ENCODE measurements at places on chromosomes 2 and 18.

DNA sequence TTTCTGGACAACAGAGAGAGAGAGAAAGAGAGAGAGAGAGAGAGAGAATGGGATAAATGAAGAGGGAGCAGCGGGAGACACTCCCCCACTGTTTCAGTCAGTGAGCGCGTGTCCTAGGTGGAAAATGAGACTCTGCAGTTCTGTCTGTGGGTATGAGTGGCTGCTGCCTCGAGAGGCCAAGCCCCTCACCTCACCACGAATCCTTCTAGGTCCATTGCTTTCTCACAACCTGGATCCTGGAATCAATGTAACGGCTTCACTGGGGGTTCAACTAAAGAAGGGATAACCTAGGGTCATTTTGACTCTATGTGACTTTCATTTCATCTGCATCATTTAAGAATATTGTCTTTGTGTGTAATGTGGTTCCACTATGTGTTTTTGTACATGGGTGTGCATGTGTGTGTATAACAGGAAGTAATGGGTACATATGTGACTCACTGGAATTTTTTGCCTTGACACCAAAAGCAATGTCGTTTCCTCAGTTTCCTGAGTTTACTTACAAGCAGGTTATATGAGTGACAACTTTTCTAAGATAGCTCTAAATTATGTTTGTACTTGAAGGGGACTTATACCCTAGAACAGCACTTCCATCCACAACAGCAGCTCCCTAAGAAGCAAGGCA lies 221.4 kb upstream of the TRIB2 start:
- DNase-seq, result no peak

- DNase-seq, result no peak
These were observed 31.6 kb upstream of the MAP3K20 start for GRCh38 chr2:173043897-173044519.

GRCh38 chr2:109494351-109494750 lies 119.4 kb downstream of the SEPTIN10 start:
- DNase-seq, result no peak

GRCh38 chr18:54149078-54149697 lies 75.3 kb downstream of the MBD2 start:
- peak; percentile 49 for DNase-seq

- DNase-seq, result no peak
These were observed 1257.7 kb upstream of the CDH2 start for GRCh38 chr18:29434650-29435049.

- no peak for DNase-seq
These were observed 15.5 kb upstream of the SRBD1 start for GRCh38 chr2:45626387-45627221.

DNA sequence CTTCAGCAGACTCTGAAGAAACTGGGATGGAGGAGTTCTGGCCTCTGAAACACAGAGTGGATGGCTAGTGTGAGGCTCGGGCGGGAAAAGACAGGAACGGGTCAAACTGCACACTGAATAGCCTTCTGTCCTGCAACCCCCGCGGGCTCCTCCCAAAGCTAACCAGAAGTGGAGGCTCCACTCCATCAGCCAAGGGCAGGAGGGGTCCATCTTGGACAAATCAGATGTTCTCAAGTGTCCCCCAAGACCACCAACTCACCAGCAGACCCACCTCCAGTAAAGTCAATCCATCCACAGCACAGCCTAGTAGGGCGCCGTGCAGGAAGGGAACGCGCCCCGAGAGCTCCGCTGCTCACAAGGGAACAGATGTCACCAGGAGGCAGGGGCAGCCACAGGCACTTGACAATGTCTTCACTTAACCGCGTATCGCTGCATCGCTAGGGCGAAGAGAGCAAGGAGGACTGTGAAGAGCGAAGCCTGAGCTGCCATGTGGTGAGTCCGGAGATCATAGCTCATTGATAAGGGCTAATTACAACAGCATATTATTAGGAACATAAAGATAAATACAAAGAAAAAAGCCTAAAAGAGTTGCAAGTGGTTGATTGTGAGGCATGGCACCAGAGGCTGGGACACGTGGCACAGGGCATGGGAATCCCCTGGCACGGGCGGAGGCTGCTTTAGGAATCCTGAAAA lies 494.6 kb upstream of the MYT1L start:
- no peak for DNase-seq

DNA sequence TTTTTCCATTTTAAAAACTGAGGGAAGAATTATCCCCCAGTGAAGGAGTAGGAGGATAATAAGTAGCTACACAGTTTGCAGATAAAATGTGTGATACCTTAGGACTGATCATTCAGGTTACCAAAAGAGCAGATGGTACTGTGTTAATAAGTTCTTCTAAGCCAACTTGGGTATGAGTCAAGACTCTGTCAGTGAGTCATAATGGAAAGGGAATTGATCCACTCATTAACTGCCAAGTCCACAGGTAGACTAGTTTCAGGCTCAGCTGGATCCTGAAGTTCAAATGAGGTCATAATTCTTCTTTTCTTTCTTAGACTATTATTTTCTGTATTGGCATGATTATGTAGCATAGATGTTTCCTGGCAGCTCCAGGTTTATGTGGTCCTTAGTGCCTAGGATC lies 142.4 kb upstream of the ALPP start:
- DNase-seq, result no peak

- DNase-seq, result peak; percentile 7
These were observed 10.3 kb upstream of the CHST10 start for GRCh38 chr2:100427627-100428258.

DNA sequence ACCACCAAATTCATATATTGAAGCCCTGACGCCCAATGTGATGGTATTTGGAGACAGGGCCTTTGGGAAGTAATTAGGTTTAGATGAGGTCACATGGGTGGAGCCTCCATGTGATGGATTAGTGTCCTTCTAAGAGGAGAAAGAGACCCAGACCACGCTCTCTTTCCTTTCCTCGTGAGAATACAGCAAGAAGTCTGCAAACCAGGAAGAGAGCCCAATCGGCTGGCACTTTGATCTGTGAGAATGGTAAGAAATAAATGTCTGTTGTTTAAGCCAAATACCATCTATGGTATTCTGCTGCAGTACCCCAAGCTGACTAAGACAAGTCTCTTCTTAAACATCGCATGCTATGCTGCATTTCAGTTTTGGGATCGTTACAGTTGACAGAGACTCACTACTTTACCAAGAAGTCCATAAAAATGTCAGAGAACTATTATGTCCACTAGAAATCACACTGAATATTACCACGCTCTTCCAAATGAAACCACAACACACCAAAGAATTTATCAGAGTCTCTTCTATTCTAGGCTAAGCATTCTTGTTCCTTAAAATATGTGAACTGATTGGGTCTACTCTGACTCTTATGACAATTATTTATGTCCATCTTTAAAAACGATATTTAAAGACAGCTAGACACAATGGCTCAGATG lies 48.5 kb downstream of the LPIN2 start:
- no peak for DNase-seq

DNA sequence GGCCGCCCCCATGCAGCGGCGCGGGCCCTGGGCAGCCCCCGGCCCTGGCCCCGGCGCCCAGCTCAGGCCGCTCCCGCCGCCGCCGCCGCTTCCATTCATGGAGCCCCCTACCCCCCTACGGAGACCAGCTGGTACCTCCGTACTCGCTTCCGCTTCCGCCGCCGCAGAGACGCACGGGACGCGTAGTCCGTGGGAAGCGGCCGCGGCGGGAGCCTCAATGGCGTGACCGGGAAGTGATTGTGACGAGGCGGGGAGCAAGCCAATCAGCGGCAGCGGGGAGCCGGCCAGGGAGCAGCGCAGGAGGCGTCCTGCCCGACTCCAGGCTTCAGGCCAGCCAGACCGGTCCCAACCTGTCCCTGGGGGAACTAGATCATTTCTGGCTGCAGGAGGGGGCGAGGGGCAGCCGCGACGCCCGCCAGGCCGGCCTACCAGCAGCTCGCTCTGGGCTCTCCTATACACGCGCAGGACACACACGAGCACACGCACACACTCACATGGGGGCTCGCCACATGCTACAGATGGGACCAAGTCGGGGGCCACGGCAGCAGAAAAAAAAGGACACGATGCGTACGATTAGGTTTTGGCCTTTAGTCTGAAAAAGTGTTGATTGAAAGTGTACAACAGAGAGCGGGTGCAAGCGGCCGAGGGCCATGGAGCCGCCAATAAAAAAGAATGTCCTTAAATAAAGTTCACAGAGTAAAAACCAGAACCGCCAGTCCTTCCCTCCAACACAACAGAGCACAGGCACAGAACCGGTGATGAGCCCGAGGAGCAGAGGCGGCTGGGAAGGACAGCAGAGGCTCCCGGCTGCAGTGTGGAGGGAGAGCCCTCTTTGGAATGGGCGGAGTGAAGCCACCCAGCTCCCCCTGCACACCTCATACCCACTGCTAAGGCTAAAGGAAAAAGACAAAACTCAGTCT lies at the start of gene ZNF513:
TSS of gene ZNF513 (minus strand) at position 109 of the 920 bp plus-strand sequence. CDS start 208 bp downstream, outside the sequence.
- DNase-seq, result no peak

DNA sequence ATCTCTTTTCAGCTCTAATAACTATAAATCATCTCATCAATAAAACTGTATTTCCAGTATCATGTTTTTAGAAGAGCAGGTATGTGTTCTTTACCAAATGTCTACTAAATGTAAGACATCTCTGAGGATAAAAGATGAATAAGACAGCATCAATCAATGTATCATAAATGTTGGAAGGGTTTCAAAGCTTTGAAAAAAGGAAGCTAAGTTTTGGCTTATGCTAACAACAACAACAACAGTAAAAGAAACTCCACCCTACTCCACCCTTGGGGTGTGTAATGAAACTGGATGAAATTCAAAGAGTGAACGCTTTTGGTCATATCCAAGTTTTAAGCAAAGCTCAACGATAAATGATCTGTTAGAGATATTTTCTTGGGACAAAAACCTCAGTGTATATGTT lies 17.1 kb downstream of the PRKD3 start:
- no peak for DNase-seq

DNA sequence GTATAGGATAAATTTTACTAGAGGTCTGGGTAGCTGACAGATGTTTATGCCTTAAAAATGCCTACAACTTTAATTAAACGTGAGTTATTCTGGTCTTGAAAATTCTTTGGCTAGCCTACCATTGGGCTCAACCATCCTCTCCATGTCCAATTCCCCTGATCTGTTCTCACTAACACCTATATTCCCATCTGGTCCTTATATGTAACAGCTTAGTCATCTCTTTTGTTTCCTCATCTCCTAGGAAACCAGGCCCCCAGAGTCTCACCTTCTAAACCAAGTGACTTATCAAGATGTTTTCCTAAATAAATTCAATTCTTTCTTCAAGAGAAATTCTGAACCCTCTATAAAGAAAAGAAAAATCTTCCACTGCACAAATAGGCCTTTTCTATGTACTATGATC lies 148.5 kb downstream of the TTC32 start:
- no peak for DNase-seq

- DNase-seq, result peak; percentile 5
These were observed 662.6 kb upstream of the ACVR2A start for GRCh38 chr2:147182260-147182659.

GRCh38 chr2:136025057-136025973 lies 39.9 kb upstream of the DARS1 start:
- DNase-seq, result no peak

DNA sequence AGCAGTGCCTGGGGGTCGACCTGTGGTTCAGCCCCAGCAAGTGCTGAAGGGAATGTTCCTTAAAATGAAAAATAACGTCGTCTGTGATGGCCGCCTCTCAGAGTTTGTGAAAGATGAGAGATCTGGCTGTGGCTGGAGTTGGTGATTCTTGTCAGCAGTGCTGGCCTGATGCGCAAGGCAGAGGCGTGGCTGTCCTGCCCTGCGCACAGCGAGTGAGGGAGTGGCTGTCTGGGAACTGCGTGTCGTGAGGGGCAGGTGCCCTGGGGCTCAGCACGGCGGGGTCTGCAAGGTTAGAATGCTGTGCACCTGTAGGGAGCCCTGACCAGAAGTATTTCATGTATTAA lies 8.8 kb downstream of the NFATC1 start:
- no peak for DNase-seq

GRCh38 chr2:197878792-197879191 lies 74.4 kb downstream of the PLCL1 start:
- no peak for DNase-seq

DNA sequence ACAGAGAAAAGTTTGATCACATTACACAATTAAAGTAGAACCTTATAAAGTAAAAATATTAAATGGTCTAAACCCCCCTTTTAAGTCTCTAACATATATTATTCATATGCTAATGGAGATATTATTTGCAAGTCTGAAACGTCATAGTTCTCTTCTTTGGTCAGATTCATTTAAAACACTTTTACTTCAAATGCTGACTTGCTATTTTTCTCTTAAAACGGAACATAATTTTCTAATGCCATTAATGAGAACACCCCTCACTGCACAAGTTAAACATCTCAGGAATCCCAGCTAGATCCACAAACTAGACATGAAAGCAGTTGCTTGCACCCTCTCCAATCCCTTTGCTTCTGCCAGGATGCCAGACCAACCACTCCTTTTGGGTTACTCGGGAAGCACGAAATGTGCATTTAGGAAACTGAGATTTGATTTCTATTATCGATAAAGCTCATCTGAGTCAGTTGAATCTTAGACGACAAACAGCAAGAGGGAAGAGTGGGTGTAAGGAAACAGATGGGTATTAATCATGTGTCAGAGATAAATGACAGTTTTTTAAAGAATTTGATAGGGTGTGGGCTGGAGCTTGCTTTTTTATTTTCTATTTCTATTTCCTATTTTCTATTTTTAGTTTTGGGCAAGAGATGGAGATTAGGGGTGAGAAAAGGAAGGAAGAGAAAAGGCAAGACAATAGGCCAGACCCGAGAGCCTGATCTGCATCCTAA lies 1.5 kb downstream of the ADD2 start:
- DNase-seq, result no peak

- DNase-seq, result no peak
These were observed 173.0 kb downstream of the CTIF start for GRCh38 chr18:48711651-48712486.

GRCh38 chr2:82007071-82007664 lies 1702.6 kb upstream of the LRRTM1 start:
- DNase-seq, result no peak

DNA sequence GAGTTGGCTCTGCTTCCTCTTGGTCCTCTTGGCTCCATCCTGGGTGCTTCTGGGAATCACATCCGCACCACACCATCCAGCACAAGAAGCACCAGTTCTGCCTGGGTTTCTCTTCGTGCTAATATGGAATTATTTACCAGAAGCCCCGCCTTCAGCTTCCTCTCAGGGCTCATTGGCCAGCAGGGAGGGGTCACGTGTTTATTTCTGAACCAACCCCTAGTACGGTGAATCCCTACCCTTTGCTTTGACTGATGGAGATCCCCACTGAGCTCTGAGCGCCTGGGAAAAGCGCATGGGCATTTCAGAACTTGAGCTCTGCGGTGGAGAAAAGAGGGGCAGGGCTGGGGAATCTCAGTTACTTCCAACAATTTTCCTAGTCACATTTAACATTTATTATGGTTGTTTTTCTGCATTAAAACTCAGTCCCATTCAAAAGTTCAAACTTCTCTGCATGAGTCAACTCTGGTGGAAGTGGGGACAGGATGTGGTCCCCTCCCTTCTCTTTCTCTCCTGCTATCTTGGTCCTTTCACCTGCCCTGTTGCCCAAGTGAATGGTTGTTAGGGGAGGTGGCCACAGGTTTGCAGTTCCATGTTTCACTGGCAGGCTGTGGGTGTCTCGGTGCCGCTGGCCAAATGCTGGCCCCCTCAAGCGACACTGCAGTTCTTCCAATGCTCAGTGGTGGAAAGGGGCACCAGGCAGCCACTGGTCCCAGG lies 76.4 kb upstream of the TTC39C start:
- DNase-seq, result no peak
